Peyer's patch (tissue), 4 donors: ENCODE measurements at places on chromosomes 4 and X.

DNA sequence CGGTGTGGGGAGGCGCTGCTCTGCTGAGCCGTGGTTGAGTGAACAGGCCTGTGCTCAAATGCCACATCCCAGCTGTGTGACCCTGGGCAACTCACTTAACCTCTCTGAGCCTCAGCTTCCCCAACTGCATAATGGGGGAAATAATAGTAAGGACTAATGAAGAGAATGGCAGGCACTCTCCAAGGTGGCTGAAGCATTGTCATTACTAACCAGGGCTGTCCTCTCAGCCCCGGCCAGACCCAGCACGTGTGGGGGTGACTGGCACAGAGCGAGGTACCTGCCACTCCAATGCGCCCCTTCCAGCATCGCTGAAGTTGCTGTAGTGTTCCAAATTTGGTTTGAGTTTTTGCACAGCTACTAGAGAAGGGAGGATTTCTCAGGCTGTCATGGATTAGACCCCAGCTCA, 80.0 kb downstream of the ABLIM2 start:
- H3K4me1 ChIP-seq = no peaks in the 10 kb centered on the region
- no peak overlapping the region for H3K27ac ChIP-seq
- no peaks in the 10 kb centered on the region for H3K36me3 ChIP-seq
- no peak overlapping the region for H3K4me3 ChIP-seq

GRCh38 chr4:48914311-48914710, 7.7 kb upstream of the OCIAD2 start:
- no peak overlapping the region for H3K4me3 ChIP-seq
- no peaks in the 10 kb centered on the region for H3K27me3 ChIP-seq
- H3K27ac ChIP-seq = no peak overlapping the region
- no peaks in the 10 kb centered on the region for H3K36me3 ChIP-seq
- DNase-seq = no peak

DNA sequence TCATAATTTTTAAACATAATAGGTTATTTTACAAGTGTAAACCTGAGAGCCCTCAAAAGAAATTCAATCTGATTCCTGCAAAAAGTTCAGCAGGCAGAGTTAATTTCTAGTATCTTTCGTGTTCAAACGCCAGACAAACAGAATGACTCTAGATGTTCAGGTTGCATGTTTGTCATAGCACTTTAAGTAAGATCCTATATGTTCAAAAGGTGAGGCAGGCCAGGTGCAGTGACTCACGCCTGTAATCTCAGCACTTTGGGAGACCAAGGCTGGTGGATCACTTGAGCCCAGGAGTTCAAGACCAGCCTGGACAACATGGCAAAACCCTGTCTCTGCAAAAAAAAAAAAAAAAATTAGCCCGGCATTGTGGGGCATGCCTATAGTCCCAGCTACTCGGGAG, 1.1 kb upstream of the RASSF6 start:
- no peaks in the 10 kb centered on the region for H3K4me1 ChIP-seq
- H3K36me3 ChIP-seq = no peaks in the 10 kb centered on the region
- H3K27ac ChIP-seq = no peak overlapping the region
- no peak for DNase-seq
- no peak overlapping the region for H3K4me3 ChIP-seq

- DNase-seq = peak; percentile 72
- H3K27me3 ChIP-seq = no peaks in the 10 kb centered on the region
- no peaks in the 10 kb centered on the region for H3K36me3 ChIP-seq
- H3K27ac ChIP-seq = no peak overlapping the region
- no peak overlapping the region for H3K4me3 ChIP-seq
Measured at GRCh38 chr4:83212041-83212851, 72.4 kb downstream of the COQ2 start.

DNA sequence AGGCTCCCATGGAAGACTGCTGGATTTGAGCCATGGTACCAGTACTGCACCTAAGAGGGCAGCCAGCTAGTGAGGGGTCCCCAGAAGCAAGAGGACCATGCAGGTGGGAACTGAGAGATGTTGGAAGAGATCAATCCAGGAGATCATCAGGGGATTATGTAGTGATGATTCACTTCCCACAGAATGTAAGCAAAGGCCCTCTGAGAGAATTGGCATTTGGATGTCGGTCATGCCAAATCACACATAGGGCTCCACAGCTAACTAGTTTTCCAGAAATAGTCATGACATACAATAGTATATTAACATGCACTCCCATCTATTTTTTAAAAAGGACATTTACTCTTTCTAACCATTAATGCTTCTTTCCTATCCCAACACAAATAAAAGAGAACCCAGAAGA, 112.5 kb downstream of the RASGEF1B start:
- H3K36me3 ChIP-seq = no peaks in the 10 kb centered on the region
- no peak overlapping the region for H3K4me3 ChIP-seq
- no peak for DNase-seq
- H3K27me3 ChIP-seq = no peaks in the 10 kb centered on the region
- no peaks in the 10 kb centered on the region for H3K4me1 ChIP-seq

- no peak overlapping the region for H3K27ac ChIP-seq
- no peak overlapping the region for H3K4me3 ChIP-seq
- H3K27me3 ChIP-seq = no peaks in the 10 kb centered on the region
- no peaks in the 10 kb centered on the region for H3K36me3 ChIP-seq
- H3K4me1 ChIP-seq = no peaks in the 10 kb centered on the region
Measured at GRCh38 chr4:3313556-3314228, 20.9 kb downstream of the RGS12 start.

- H3K27me3 ChIP-seq = no peaks in the 10 kb centered on the region
- H3K4me1 ChIP-seq = no peaks in the 10 kb centered on the region
- no peaks in the 10 kb centered on the region for H3K36me3 ChIP-seq
- DNase-seq = no peak
- no peak overlapping the region for H3K27ac ChIP-seq
Measured at GRCh38 chrX:108224727-108225621, 133.4 kb downstream of the ATG4A start.

DNA sequence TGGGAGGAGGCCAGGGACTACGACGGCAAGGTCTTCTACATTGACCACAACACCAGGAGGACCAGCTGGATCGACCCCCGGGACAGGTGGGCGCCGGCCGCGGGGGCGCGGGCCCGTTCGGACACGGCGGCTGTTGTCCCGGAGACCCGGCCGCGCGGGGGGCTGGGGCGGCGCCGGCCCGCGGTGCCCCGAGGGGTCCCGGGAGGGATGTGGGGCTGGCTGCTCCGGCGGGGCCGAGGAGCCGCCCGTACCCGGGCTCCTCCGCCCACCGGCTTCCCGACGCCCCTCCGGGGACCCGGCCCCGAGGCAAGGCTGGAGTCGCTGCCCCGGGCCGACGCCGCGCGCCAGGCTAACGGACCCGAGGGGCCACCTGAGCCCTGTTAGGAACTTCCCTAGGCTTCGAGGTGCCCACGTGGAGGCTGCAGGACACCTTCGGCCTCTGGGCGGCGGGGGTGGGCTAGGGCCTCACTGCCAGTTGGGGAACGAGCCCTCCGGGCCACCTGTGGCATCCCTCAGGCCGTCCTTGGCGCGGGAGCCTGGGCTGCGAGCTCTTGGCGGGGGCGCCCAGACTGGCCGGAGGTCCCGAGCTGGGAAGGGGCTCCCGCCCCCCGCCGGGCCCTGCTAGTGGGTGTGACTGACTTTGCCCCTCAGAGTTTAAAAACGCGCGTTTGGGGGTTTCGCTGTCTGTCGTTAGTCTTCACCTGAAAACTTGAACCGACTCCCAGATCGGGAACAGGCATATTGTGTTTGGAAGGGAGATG, 660 bp downstream of the WWC2 start:
- H3K27ac ChIP-seq = peak overlapping the region; percentile 73
- DNase-seq = peak; percentile 55
- peaks cover 8% of the 10 kb centered on the region for H3K27me3 ChIP-seq
- no peaks in the 10 kb centered on the region for H3K36me3 ChIP-seq
- peak overlapping the region; percentile 76 for H3K4me3 ChIP-seq

DNA sequence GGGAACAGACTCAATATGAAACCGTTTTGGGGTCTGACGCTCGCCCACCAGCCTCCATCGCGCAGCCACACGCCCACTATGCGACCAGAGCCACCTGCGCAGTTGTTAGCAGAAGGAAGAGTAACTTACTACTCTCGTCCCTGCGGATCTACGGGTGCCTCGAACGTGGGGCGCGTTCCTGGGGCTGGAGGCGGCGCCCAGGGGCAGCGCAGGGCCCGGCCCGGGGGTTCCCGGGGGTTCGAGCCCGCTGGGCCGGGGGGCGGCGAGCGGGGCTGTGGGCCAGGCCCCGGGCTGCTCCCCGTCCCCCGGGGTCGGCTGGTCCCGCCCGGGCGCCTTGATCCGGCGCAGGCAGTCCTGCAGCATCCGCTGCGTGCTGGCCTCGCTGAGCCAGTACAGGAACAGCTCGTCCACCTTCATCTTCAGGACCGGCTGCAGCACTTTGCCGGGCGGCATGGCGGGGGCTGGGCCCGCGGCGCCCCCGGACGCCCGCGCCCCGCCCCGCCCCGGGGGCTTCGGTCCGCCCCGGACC, 404 bp downstream of the PPP2R3B start:
- peak overlapping the region; percentile 95 for H3K4me3 ChIP-seq
- no peaks in the 10 kb centered on the region for H3K27me3 ChIP-seq
- H3K4me1 ChIP-seq = no peaks in the 10 kb centered on the region
- H3K36me3 ChIP-seq = no peaks in the 10 kb centered on the region
- no peak for DNase-seq
- peak overlapping the region; percentile 95 for H3K27ac ChIP-seq

- H3K27ac ChIP-seq = no peak overlapping the region
- no peaks in the 10 kb centered on the region for H3K36me3 ChIP-seq
- H3K27me3 ChIP-seq = no peaks in the 10 kb centered on the region
- H3K4me1 ChIP-seq = no peaks in the 10 kb centered on the region
- DNase-seq = no peak
- no peak overlapping the region for H3K4me3 ChIP-seq
Measured at GRCh38 chr4:138327338-138327737, 85.2 kb upstream of the SLC7A11 start.

- H3K4me1 ChIP-seq = no peaks in the 10 kb centered on the region
- no peak overlapping the region for H3K27ac ChIP-seq
- no peaks in the 10 kb centered on the region for H3K27me3 ChIP-seq
Measured at GRCh38 chr4:38207110-38207457, 246.9 kb downstream of the PTTG2 start.

DNA sequence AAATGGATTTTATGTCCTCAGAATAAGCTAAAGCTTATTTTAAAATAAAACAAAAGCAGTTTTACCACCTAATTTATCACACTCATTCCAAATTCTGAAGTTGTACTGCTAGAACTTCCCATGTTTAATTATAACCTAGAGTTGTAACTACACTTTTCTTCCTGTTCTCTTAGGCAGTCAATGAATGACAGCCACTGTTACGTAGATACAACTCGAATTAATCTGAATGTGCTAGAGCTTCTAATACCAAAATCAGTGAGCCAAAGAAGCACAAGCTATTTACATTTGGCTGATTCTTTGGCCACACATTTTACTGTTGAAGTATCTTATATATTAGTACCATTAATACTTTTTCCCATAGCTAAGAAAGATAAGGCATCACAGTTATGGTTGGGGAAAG, 99.0 kb upstream of the FTHL17 start:
- no peak overlapping the region for H3K27ac ChIP-seq
- no peaks in the 10 kb centered on the region for H3K27me3 ChIP-seq
- no peak overlapping the region for H3K4me3 ChIP-seq
- H3K36me3 ChIP-seq = no peaks in the 10 kb centered on the region
- no peaks in the 10 kb centered on the region for H3K4me1 ChIP-seq

GRCh38 chr4:78653655-78654054, 102.1 kb downstream of the ANXA3 start:
- H3K4me3 ChIP-seq = no peak overlapping the region
- no peaks in the 10 kb centered on the region for H3K4me1 ChIP-seq
- H3K36me3 ChIP-seq = no peaks in the 10 kb centered on the region
- no peak overlapping the region for H3K27ac ChIP-seq
- no peaks in the 10 kb centered on the region for H3K27me3 ChIP-seq

DNA sequence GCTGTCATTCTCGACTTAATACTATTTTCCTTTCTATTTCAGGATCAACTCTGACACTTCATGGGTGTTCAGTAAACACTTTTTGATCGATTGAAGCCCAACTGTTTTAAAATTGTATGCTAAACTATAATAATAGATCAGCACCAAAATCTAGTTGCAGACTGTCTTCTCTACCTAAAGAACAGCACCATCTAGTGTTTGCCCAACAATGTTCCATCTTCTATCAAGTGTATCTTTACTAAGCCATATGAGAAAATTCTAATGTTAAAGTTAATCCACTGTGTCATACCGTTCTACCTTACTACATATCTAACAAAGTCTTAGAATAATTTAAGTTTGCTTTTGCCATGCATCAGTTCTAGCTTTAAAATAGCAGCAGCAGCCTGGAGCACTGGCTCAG, 113.0 kb upstream of the PRDX4 start:
- DNase-seq = no peak
- H3K27me3 ChIP-seq = no peaks in the 10 kb centered on the region
- no peaks in the 10 kb centered on the region for H3K4me1 ChIP-seq
- no peaks in the 10 kb centered on the region for H3K36me3 ChIP-seq
- no peak overlapping the region for H3K27ac ChIP-seq

- no peak for DNase-seq
- no peaks in the 10 kb centered on the region for H3K27me3 ChIP-seq
- no peaks in the 10 kb centered on the region for H3K36me3 ChIP-seq
Measured at GRCh38 chr4:38787693-38788092, 4.9 kb upstream of the TLR10 start.
